ENCODE measurements at places on chromosomes 1 and 21.

GRCh38 chr1:95953015-95953414, 719.0 kb downstream of the RWDD3 start:
- DNase-seq: no peak

DNA sequence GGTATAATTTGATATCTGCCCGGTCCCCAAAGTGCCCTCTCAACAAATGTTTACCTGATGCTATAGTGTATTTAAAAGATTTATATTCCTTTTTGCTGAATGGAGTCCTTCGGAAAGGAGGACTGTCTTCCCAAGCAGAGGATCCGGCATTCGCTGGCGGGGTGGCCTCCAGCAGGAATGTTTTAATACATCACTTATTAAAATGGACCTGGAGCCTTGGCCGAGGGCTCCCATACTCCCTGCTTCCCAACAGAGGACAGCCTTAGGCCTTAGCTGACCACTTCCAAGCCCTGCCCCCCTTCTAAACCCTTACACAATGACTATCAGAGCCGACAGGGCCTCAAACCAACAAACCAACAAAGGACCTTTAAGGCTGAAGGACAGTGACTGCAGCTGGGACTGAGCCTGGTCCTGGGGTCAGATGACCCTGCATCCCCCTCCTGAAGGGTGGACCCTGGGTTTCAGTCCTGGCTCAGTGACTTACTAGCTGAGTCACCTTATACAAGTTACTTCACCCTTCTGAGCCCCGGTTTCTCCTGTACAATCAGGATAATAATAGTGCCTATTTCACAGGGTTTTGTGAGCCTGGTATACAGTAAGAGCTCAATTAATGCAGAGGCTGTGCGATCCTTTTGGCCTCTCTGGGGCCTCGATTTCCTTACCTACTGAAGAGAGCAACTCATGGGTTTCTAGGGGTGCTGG, 5.6 kb downstream of the CAMK2N1 start:
- DNase-seq: no peak

- DNase-seq: no peak
Observed at GRCh38 chr1:164983023-164983650, 373.4 kb downstream of the LMX1A start.

DNA sequence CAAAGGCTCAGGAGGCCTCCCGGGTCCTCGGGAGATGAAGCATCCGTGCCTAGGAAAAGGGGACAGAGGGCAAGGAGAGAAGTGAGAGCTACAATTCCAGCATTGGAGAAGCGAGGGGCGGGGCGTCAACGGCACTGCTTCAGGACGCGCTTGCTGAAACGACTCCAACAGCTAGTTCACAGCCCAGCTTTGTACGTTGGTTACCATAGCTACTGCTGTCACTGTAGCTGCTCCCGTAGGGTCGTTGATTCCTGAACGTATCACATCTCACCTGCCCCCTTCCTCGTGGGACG, 63.1 kb downstream of the TOR1AIP2 start:
- no peak for DNase-seq

DNA sequence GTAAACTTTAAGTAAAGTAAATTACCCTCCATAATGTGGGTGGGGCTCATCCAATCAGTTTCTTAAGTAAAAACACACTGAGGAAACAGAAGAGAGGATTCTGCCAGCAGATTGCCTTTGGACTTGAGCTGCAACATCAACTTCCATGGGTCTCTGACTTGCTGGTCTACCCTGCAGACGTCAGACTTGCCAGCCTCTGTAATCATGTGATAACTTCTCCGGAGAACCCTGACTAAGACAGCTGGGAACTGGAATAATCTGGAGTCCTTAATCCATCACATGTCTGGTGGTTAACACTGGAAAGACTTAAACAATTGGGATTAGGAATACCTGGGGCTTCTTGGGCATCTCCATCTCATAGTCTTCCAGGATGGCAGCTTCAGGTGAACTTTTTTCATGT, 13.2 kb upstream of the CEP350 start:
- no peak for DNase-seq

GRCh38 chr1:229119161-229119560, 151.8 kb upstream of the RAB4A start:
- DNase-seq: no peak
